ENCODE measurements at places on chromosomes 4 and X.

GRCh38 chrX:11688201-11688600 lies 22.5 kb upstream of the ARHGAP6 start:
- DNase-seq, result no peak

- DNase-seq, result no peak
Measured at GRCh38 chr4:189979196-189980047, 38.8 kb downstream of the FRG1 start.

DNA sequence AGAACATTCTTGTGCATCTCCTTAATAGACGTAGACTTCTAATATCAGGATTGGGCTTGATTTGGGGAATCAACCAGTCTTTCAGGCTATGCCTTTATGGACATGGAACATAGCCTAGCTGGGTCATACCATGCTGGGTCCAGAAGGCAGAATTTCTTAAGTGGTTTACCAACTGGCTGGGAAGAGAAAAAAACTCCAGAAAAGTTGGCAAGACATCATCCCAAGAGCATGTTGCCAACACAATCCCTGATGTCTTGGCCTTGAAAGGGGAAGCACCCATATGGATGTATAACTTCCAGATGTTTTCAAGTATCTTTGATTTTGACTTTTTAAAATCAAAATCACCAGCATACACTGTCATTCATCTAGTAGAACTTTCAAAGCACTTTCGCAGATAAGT lies 138.0 kb upstream of the FGF13 start:
- DNase-seq, result no peak

- peak; percentile 18 for DNase-seq
Measured at GRCh38 chrX:21745756-21746155, 12.2 kb downstream of the SMPX start.

DNA sequence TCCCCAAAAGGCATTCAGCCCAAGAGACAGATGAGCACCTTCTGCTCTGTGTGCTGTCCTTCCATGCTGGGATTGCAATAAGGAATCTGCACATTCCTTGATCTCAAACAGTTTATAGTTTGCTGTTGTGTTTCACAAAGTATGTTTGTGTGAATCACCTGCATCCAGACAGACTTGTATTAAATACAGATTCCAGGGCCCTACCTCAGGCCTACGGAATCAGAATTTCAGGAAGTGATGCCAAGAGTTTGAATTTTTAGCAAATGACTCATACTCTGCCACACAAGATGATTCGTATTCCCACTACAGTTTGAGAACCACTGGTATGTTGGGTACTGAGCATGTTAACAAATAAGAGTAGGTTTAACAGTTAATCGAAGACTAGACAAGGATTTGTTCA lies 7.0 kb downstream of the VAMP7 start:
- DNase-seq, result peak; percentile 73

GRCh38 chr4:24729119-24729730 lies 66.1 kb upstream of the SOD3 start:
- DNase-seq, result no peak

GRCh38 chr4:61199873-61200186 lies 296 bp upstream of the ADGRL3 start:
- no peak for DNase-seq

- no peak for DNase-seq
Measured at GRCh38 chr4:112898357-112899141, 150.9 kb upstream of the ANK2 start.

DNA sequence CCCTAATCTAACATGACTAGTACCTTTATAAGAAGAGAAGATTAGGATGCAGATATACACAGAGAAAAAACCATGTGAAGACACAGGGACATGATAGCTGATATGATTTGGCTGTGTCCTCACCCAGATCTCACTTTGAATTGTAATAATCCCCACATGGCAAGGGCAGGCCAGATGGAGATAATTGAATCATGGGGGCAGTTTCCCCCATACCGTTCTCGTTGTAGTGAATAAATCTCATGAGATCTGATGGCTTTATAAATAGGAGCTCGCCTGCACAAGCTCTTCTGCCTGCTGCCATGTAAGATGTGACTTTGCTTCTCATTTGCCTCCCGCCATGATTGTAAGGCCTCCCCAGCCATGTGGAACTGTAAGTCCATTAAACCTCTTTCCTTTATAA lies 364.3 kb downstream of the FBXW7 start:
- no peak for DNase-seq

DNA sequence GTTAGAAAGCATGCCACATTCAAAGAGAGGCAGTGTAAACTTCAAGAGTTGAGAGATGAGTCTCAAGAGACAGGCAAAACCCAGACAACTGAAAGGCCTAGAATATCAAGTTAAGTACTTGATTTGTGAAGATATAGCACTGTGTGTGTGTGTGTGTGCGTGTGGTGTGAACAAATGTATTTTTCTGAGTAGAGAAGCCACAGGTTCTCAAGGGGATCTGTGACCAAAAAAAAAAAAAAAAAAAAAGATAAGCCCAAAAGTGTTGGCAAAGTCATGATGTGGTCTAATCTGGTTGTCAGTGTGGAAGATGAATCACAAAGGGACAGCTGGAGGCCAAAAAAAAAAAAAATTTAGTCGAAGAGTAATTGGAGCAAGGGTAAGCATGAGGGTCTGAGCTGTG lies 3.9 kb downstream of the RIPPLY1 start:
- DNase-seq, result no peak

Data from fibroblast of villous mesenchyme (primary cell).